ENCODE measurements at places on chromosomes 4 and X.

- no peak for DNase-seq
Observed at GRCh38 chrX:725971-726370, 95.4 kb downstream of the SHOX start.

DNA sequence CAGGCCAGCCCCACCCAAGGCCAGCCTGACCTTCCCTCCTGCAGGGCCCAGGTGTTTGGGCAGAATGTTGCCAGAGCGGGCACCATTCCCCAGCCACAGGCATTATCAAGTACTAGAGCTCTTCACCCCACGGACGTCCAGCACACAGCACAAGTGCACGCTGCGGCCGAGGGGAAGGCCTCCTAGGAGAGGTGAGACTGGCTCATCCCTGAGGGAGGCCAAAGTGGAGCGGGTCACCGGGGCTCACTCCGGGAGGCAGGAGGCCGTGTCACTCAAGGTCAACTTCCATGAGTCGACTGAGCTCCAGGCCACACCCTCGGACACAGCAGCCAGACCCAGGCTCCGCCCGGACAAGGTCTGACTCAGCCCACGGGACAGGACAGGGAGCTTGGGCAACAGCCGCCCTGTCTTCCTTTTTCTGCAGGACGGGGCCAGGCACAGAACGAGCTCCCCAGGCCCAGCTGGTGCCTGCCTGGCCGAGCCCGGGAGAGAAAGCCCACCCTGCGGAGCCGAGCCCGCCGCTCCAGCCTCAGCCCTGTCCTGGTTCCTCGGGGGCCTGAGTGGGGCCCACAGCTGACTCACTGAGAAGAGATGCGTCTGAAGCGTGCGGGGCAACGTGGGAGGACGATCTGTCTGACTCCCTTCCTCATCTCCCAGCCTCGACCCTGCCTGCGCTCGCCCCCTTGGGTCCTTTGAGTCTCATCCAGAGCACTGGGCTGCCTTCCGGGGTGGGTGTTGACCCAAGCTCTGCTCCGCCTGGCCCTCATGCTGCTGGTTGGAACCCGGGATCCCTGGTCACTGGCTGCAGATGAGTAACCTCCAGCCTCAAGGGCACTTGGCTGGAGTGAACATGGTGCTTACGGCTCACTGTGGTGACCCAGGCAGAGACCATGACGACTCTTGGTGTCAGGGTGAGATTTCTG, 1.6 kb downstream of the SLC49A3 start:
- no peak for DNase-seq

DNA sequence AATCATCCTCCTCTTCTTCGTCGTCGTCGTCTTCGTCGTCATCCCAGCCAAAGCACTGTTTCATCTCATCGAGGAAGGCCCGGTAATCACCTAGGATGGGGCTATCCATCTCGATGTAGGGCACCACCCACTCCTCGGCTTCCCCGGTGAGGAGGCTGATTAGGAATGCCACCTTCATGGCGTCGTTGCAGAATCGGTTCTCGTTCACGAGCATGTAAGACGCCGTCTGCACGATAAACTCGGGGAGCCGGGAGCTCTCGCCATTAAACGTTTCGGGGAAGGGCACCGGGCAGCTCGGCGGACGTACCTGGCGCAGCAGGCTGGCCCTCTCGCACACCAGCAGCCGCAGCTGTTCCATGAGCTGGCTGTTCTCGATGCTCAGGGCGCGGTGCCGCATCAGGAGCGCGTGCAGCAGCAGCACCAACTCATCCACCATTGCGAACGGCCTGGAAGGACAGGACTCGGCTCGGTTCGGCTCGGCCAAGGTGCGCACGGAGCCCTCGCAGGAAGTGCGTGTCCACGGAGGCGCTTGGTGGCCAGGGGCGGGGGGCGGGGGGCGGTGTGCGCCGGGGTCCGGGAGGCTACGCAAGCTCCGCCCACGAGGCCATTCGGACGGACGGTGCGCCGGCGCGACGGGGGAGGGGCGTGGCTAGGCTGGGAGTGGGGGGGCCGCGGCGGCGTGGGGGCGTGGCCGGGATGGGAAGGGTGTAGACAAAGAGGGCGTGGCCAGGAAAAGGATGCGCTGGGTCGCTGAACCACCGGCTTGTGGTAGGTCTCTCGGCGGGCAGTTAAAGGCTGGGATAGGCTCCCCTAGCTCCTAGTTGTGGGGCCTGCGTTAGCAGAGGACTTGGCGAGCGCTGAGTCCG, at the start of gene LDOC1:
Gene LDOC1, minus strand, starts transcription at position 544 of the 866 bp plus-strand sequence. Its CDS starts 108 bp downstream, at position 436.
- DNase-seq: peak; percentile 35

GRCh38 chrX:39626749-39627148, 471.0 kb downstream of the BCOR start:
- no peak for DNase-seq

DNA sequence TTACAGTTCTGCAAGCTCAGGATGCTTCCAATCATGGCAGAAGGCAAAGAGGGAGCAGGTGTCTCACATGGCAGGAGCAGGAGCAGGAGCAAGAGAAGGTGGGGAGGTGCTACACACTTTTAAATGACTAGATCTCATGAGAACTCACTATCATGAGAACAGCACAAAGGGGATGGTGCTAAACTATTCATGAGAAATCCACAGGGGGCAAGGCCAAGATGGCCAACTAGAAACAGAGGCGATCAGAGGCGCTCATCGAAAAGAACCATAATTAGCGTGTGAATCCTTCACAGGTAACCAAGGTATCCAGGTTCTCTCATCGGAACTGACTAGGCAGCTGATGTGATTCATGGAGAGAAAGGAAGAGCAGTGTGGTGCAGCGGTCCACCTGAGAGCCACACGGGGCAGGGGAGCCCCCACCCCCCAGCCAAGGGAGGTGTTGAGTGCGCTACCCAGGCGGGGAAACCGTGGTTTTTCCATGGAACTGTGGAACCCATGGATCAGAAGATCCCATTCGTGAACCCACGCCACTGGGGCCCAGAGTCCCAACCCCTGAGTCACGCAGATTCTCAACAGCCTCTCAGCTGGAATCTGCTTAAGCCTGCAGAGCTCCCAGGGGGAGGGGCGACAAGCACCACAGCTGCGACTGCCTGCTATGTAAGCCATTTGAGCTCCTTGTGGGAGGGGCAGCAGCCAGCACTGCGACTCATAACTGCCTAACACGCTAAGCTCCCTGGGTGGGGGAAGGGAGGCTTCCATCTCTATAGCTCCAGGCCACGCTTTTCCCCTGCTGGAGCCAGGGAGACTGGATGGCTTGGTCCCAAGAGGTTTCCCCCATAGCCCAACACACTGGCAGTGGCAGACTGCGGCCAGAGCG, 46.7 kb downstream of the FGF16 start:
- DNase-seq: no peak

DNA sequence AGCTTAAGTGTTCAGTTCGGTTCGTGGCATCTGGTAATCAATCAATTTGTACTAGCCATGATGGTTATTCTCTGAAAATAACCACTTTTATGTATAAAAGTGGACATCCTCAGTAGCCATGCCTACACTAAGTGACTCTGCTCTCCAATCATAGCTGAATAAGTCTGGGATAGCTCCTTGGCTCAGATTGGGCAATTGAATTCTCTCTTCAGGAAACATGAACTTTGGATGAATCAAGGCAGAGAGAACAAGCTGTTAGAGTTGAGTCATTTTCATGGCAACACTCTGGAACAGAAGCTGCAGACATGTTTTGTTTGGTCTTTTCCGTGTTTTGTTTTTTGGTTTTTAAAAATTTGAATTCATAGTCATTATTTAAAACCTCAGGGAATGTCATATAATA, 66.8 kb upstream of the TMEM164 start:
- DNase-seq: no peak

- no peak for DNase-seq
Observed at GRCh38 chr4:70838204-70838603, 1.5 kb downstream of the GRSF1 start.

GRCh38 chrX:97639526-97639925, 755.8 kb downstream of the RPA4 start:
- DNase-seq: no peak

DNA sequence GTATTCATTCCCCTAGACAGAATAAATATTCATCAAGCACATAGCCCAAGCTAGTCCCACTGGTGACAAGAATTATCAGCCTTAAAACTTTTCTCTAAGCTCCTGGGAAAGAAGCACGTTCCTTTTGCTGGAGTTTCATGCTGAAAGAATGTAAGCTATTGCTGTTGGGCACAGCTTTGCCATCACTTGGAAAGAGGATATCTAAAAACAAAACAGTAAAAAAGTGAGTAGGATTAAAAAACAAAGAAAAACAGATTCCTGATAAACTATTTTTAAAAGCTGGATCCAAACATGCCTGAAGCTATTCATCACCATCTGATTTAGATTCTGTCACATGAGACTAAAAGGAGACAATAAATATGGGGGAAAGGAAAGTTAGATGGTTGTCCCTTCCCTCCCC, 176.8 kb downstream of the SCFD2 start:
- DNase-seq: no peak

GRCh38 chr4:75741027-75741426, 16.6 kb downstream of the USO1 start:
- DNase-seq: no peak

DNA sequence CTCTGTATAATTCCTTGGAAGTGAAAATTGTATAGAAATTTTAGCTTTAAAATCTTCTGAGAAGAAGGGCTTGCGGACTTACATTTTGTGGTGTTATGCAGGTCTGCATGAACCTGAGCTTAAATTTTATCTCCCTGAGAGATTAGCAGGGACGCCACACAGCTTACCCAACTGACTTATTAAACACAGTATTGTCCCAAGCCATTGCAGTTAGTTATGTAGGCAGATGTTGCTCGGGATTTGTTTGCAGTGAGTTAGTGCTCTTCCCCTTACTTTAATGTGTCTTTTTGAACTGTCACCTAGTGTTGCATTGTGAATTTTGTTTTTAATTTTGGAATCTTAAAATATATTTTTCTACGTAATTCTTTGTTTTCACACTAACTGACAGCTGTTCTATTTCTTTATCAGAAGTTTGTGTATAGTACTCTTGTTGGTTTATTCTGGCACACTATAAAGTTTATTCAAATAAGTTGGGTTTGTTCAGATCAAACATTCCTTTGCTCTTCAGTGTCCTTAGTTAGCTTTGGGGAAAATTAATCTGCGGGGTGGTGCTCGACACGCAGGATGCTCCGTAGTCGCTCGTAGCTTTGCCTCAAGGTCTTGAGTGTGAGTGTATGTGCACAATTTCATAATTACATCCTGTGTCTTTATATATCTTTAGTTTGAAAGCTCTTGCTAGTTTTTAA, 145.4 kb downstream of the STIM2 start:
- no peak for DNase-seq

DNA sequence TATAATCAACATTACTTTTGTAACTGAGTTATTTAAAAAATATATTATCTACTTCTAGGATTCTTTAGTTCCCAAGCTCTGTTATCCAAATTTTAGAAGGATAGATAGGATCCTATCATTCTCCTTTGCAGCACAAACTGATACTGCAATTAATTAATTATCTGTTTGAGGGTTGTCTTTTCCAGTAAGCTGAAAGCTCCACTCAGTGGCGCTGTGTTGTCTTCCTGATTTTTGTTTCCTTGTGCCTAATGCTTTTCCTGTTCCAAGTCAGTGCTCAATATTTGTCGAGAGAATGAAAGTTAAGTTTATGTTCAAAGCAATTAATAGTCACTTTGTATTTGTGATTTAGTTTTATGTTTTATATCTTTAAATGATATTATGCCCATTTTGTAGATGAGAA, 107.4 kb upstream of the ANK2 start:
- DNase-seq: no peak

DNA sequence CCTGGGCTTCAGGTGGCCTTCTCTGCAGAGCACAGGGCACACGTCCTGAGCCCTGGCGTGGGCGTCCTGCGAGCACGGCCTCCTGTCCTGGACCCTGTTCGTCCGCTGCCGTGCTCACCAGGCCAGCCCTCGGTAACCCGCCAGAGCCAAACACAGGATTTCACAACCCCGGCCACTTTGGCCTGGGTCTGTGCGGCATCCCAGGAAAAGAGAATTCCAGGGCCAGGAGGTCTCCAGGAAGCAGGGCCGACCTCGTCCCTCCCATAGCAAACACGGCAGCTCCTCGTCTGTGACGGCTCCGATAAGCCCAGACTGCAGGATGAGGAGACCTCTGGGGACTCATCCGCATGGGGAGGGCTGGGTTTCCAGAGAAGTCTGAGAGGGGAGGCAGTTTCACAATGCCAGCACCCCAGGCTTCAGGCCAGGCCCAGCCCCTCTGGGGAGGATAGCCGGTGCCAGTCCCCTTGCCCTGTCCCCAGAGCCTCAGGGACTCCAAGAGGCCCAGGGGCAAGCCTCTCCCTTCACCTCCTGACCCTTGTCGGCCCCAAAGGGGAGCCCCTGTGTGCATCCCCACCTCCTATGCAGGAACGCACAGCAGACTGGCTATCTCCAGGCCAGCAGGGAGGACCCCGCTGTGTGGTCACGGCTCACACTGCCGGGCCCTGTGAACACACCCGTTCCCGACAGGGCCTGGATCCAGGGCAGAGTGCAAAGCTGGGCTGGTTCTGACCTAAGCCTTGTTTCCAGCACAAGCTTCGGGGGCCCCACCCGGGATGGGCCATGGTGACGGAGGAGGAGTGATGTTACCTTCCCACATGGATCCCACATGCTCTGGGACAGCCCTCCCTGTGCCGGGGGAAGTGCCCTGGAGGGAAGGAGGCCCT, 22.3 kb upstream of the HTRA3 start:
- no peak for DNase-seq

DNA sequence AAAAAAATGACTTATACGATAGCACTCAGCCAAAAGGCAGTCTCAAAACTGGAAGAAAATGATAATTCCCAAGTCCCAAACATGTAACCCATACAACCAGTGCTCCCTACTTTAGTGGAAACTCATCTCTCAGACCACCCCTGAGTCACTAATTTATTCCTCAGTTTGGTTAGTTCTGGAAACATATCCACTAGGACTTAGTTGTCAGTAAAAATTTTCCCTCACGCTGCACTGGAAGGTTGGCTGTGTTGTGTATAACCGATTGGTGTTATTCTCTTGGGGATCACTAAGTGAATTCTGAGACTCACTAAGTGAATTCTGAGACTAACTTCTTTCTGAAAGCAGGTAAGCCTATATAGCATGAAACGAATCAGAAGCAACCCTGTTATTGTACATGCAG, 48.5 kb upstream of the GAB1 start:
- DNase-seq: no peak

DNA sequence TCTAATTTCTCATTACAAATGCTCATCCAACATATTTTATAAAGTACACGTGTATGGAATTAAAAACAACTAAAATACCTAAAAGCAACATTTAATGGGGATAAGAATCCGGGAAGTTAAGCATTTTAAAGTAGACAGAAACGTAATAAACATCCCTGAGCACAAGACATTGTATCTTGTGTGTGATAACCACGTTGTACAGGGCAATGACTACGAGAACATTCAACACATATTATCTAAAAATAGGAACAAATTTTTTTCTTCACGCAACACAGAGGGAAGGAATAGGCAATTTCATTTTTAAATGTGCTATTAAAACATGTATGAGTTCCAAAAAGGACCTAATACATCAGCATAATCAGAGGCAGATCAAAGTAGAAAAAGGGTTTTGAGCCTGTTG, 49.5 kb downstream of the AMMECR1 start:
- DNase-seq: no peak

DNA sequence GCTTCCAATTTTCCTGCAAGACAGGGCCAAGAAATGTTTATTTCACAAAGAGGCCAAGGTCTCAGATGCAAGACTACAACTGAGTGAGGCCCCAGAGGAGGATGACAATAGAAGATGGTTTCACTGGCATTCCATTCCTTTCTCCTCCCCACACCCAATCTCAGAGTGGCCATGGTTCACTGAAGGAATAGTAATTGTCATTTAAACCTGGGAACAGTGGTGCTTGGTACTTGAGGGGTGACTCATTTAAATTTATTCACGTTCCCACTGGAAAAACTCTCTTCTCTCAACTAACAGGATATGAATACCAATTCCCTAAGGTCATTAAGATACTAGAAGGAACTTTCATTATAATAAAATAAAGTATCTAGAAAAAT, 35.3 kb upstream of the CXCL8 start:
- no peak for DNase-seq

GRCh38 chrX:17266136-17266535, 108.9 kb upstream of the NHS start:
- DNase-seq: no peak

All from T-cell (primary cell).